Neural progenitor cell (in vitro differentiated cells): ENCODE measurements at places on chromosomes 12 and 14. TPM values are rescaled to one million over a fixed set of nuclear protein-coding genes. Genes with fewer than 3 reads are reported as not detected.

The SYT1 gene
- total RNA-seq: 28.1 and 36.9 TPM in 2 replicates

The SYNE3 gene
- 0.03 and 0.06 TPM in 2 replicates for total RNA-seq

The LIN7A gene
- 18.3 and 31.7 TPM in 2 replicates for total RNA-seq

The SMCO2 gene
- not detected in 2 replicates for total RNA-seq

The KRT7 gene
- total RNA-seq: 3.2 TPM in 1 of 2 replicates, not detected in the other

The ZDHHC22 gene
- total RNA-seq: 0.07 and 0.31 TPM in 2 replicates

The PPFIBP1 gene
- total RNA-seq: 36.5 and 61.7 TPM in 2 replicates

The RGS6 gene
- 0.80 and 2.0 TPM in 2 replicates for total RNA-seq

The RNF212B gene
- 0.50 TPM in 1 of 2 replicates, not detected in the other for total RNA-seq

The TSPAN11 gene
- 7.4 and 27.7 TPM in 2 replicates for total RNA-seq

The SLC35F4 gene
- not detected in 2 replicates for total RNA-seq

The OR4K1 gene
- total RNA-seq: not detected in 2 replicates

The C12orf75 gene
- 32.7 and 59.9 TPM in 2 replicates for total RNA-seq

The BATF gene
- not detected in 2 replicates for total RNA-seq

- H3K4me1 ChIP-seq: no peaks in the 10 kb centered on the region
- H3K4me3 ChIP-seq: no peak overlapping the region
- H3K27ac ChIP-seq: no peak overlapping the region
- DNase-seq: no peak
Measured at GRCh38 chr14:104374718-104375080, 204.9 kb upstream of the C14orf180 start.

GRCh38 chr12:90368081-90368480 lies 586.9 kb downstream of the CCER1 start:
- H3K36me3 ChIP-seq: no peaks in the 10 kb centered on the region
- DNase-seq: no peak
- no peak overlapping the region for H3K4me3 ChIP-seq
- H3K4me1 ChIP-seq: no peaks in the 10 kb centered on the region
- H3K27me3 ChIP-seq: no peaks in the 10 kb centered on the region

GRCh38 chr12:25388183-25388582 lies 137.5 kb upstream of the KRAS start:
- DNase-seq: no peak
- no peak overlapping the region for H3K4me3 ChIP-seq
- no peaks in the 10 kb centered on the region for H3K4me1 ChIP-seq
- no peak overlapping the region for H3K27ac ChIP-seq

- no peak overlapping the region for H3K27ac ChIP-seq
- DNase-seq: no peak
- no peak overlapping the region for H3K4me3 ChIP-seq
- H3K36me3 ChIP-seq: no peaks in the 10 kb centered on the region
- peaks cover 6% of the 10 kb centered on the region for H3K4me1 ChIP-seq
Measured at GRCh38 chr14:95500772-95501401, 15.6 kb downstream of the SYNE3 start.

DNA sequence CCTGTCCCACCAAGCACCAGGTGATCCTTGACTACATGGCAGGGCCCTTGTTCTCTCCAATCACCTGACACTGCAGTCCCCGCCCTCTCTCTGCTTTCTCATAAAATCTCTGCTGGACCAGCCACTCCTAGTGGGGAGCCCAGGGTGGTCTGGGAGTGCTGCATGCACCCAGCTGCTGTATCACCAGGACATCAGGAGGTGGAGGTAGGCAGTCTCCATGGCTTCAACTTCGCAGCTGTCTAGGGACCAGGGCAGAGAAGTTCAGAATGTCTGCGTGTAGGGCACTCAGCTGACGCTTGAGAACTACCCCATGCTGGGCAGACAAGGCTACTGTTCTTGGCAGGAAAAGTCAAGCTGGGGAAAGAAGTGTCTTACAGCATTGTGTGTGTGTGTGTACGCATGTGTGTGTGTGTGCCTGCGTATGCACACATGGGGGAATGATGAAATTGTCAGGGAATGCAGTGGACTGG lies 2.6 kb downstream of the WSCD2 start:
- H3K4me1 ChIP-seq: peaks cover 14% of the 10 kb centered on the region
- no peak overlapping the region for H3K4me3 ChIP-seq
- peaks cover 9% of the 10 kb centered on the region for H3K27me3 ChIP-seq

GRCh38 chr12:109542876-109543275 lies 30.4 kb downstream of the MMAB start:
- H3K27me3 ChIP-seq: no peaks in the 10 kb centered on the region
- no peak for DNase-seq
- H3K27ac ChIP-seq: no peak overlapping the region
- H3K4me1 ChIP-seq: no peaks in the 10 kb centered on the region

GRCh38 chr14:74670726-74671411 lies 42.0 kb downstream of the AREL1 start:
- H3K27me3 ChIP-seq: no peaks in the 10 kb centered on the region
- H3K4me3 ChIP-seq: no peak overlapping the region
- no peak overlapping the region for H3K27ac ChIP-seq

GRCh38 chr14:38882533-38882932 lies 220.5 kb downstream of the SEC23A start:
- H3K4me1 ChIP-seq: no peaks in the 10 kb centered on the region
- DNase-seq: no peak
- H3K27ac ChIP-seq: no peak overlapping the region
- H3K4me3 ChIP-seq: no peak overlapping the region
- H3K27me3 ChIP-seq: no peaks in the 10 kb centered on the region

DNA sequence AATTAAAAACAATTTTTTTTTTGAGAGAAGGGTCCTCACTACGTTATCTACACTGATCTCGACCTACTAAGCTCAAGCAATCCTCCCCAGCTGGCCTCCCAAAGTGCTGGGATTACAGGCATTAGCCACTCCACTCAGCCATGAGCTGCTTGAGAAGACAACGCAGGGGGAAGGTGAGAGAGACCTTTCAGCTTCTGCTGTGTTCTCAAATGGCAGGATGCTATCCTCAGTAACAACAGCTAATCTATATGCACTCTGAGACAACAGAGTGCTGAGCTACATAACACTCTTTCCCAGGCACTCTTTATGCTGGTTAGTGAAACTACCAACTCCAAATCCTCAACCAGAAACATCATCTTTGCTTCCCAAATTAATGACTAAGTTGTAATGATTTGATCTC lies 526.1 kb downstream of the CCER1 start:
- DNase-seq: peak; percentile 14
- no peaks in the 10 kb centered on the region for H3K4me1 ChIP-seq
- no peaks in the 10 kb centered on the region for H3K27me3 ChIP-seq
- H3K27ac ChIP-seq: no peak overlapping the region

- DNase-seq: peak; percentile 78
- H3K4me3 ChIP-seq: peak overlapping the region; percentile 99
- peaks cover 18% of the 10 kb centered on the region for H3K36me3 ChIP-seq
- peak overlapping the region; percentile 97 for H3K27ac ChIP-seq
Measured at GRCh38 chr14:81219759-81220579, 790 bp downstream of the GTF2A1 start.

- H3K4me1 ChIP-seq: no peaks in the 10 kb centered on the region
- no peaks in the 10 kb centered on the region for H3K36me3 ChIP-seq
- no peak overlapping the region for H3K4me3 ChIP-seq
- H3K27me3 ChIP-seq: no peaks in the 10 kb centered on the region
Measured at GRCh38 chr12:115810122-115810901, 467.2 kb downstream of the MED13L start.

GRCh38 chr14:89217891-89218290 lies 199.1 kb downstream of the FOXN3 start:
- H3K4me1 ChIP-seq: peaks cover 15% of the 10 kb centered on the region
- no peak overlapping the region for H3K4me3 ChIP-seq

GRCh38 chr14:101007004-101007614 lies 103.6 kb upstream of the RTL1 start:
- no peak overlapping the region for H3K27ac ChIP-seq
- no peaks in the 10 kb centered on the region for H3K27me3 ChIP-seq
- H3K36me3 ChIP-seq: no peaks in the 10 kb centered on the region
- H3K4me1 ChIP-seq: no peaks in the 10 kb centered on the region

DNA sequence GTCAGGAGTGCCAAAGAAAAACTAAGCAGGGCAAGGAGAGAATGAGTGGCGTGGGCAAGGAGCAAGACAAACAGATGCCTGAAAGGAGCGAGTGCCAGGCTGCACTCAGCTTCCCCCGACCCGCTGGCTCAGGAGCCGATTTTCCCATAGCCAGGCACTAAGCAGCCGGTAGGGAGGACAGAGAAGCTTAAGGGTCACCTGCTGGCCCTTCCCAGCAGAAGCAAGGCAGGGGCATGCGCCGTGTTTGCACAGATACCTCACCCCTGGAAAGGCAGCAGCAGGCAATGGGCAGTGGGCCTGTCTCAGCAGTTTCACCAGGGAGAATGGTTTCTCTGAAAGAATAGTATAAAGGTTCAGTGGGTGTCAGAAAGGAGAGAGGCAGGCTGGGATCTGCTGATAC lies 104.9 kb upstream of the FKBP4 start:
- no peaks in the 10 kb centered on the region for H3K4me1 ChIP-seq
- peaks cover 41% of the 10 kb centered on the region for H3K27me3 ChIP-seq
- H3K36me3 ChIP-seq: no peaks in the 10 kb centered on the region
- peak; percentile 21 for DNase-seq
- H3K27ac ChIP-seq: no peak overlapping the region

- peaks cover 14% of the 10 kb centered on the region for H3K4me1 ChIP-seq
- H3K27ac ChIP-seq: no peak overlapping the region
- H3K27me3 ChIP-seq: no peaks in the 10 kb centered on the region
- H3K36me3 ChIP-seq: no peaks in the 10 kb centered on the region
- peak; percentile 59 for DNase-seq
- no peak overlapping the region for H3K4me3 ChIP-seq
Measured at GRCh38 chr12:98399532-98399931, 115.9 kb upstream of the TMPO start.

GRCh38 chr14:104224131-104224505 lies 85.7 kb downstream of the KIF26A start:
- H3K36me3 ChIP-seq: no peaks in the 10 kb centered on the region
- H3K4me3 ChIP-seq: no peak overlapping the region
- peaks cover 27% of the 10 kb centered on the region for H3K4me1 ChIP-seq
- no peak overlapping the region for H3K27ac ChIP-seq
- no peaks in the 10 kb centered on the region for H3K27me3 ChIP-seq

GRCh38 chr14:62736048-62737043 lies 308.9 kb downstream of the KCNH5 start:
- H3K4me3 ChIP-seq: no peak overlapping the region
- DNase-seq: no peak

- H3K4me3 ChIP-seq: no peak overlapping the region
- no peaks in the 10 kb centered on the region for H3K36me3 ChIP-seq
- no peaks in the 10 kb centered on the region for H3K27me3 ChIP-seq
- DNase-seq: no peak
Measured at GRCh38 chr12:3973269-3973884, 100.2 kb upstream of the PARP11 start.

- DNase-seq: no peak
- no peaks in the 10 kb centered on the region for H3K36me3 ChIP-seq
- no peaks in the 10 kb centered on the region for H3K27me3 ChIP-seq
- H3K4me1 ChIP-seq: peaks cover 36% of the 10 kb centered on the region
- no peak overlapping the region for H3K4me3 ChIP-seq
Measured at GRCh38 chr12:10361622-10362021, 28.2 kb downstream of the KLRK1 start.

DNA sequence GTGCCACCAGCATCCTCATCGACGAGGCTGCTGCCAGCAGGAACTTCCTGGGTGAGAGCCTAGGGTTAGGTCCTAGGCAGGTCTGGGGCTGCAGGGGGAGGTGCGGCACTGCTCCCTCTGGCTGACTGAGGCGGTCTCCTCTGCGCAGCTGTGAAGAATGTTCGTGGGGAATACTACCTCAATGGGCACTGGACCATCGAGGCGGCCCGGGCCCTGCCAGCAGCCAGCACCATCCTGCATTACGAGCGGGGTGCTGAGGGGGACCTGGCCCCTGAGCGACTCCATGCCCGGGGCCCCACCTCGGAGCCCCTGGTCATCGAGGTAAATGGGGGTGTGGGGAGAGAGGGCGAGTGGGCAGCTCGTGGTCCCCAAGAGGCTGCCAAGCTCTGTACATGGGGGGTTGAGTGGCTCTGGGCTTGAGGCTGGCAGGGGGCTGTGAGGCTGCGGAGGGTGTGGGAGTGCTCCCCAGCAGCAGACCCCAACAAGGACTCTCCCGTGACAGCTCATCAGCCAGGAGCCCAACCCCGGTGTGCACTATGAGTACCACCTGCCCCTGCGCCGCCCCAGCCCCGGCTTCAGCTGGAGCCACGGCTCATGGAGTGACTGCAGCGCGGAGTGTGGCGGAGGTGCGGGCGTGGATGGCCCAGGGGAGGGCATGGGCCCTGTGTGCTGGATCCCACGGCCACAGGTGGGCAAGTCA lies 14.4 kb downstream of the PAPLN start:
- H3K36me3 ChIP-seq: no peaks in the 10 kb centered on the region
- no peaks in the 10 kb centered on the region for H3K4me1 ChIP-seq
- no peak overlapping the region for H3K4me3 ChIP-seq

DNA sequence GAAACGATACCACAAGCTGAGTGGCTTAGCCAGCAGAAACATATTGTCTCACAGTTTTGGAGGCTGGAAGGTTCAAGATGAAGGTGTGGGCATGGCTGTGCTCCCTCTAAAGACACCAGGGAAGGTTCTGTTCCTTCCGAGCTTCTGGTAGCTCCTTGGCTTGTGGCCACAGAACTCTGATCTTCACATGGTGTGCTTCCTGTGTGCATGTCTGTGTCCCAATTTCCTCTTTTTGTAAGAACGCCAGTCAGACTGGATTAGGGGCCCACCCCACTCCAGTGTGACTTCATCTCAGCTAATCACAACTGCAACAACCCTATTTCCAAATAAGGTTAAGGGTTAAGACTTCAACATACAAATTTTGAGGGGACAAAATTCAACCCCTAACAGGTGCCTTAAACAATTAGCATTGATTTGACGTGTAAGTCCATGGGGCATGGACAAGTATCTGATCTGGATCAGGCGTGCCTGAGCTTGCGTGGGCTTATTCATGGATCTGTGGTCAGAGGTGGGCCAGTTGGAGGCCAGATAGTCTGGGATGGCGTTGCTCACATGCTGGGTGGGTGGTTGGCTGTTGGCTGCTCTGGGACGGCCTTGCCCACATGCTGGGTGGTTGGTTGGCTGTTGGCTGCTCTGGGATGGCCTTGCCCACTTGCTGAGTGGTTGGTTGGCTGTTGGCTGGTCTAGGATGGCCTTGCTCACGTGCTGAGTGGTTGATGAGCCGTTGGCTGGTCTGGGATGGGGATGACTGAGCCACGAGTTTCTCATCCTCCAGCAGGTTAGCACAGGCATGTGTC lies 88.5 kb downstream of the LGMN start:
- H3K27ac ChIP-seq: no peak overlapping the region
- no peaks in the 10 kb centered on the region for H3K4me1 ChIP-seq
- no peak for DNase-seq
- no peaks in the 10 kb centered on the region for H3K27me3 ChIP-seq

GRCh38 chr14:91390165-91390778 lies 27.3 kb downstream of the CCDC88C start:
- no peak overlapping the region for H3K4me3 ChIP-seq
- no peaks in the 10 kb centered on the region for H3K27me3 ChIP-seq
- no peak overlapping the region for H3K27ac ChIP-seq
- DNase-seq: no peak
- H3K4me1 ChIP-seq: peaks cover 45% of the 10 kb centered on the region

GRCh38 chr12:6548966-6549683 lies 6.7 kb downstream of the IFFO1 start:
- H3K36me3 ChIP-seq: no peaks in the 10 kb centered on the region
- H3K27me3 ChIP-seq: no peaks in the 10 kb centered on the region
- H3K4me3 ChIP-seq: no peak overlapping the region
- DNase-seq: no peak
